ENCODE measurements at places on chromosomes 3 and 15. TPM values are rescaled to one million over a fixed set of nuclear protein-coding genes. Genes with fewer than 3 reads are reported as not detected.

DNA sequence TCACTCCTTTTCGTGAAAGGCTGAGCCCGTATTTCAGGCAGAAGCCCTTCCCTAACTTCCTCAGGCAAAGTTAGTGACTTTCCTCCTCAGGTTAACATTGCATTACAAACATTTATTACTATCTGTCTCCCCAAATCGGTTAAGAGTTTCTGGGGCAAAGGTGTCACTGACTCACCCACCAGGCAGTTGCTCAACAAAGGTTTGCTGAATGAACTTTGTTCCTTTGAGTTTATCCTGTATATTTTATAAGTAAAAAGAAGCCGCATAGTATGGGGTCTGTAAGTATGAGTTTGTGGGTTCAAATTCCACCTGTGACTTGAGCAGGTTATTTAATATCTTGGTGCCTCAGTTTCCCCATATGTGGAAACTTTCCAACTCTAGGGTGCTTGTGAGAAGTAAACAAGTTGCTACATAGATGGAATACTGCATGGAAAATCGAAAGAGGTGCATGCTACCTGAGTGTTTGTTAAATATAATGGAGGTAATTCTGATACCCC, 177.7 kb downstream of the THRB start:
- DNase-seq: peak; percentile 54
- H3K4me1 ChIP-seq: no peaks in the 10 kb centered on the region
- no peak overlapping the region for H3K4me3 ChIP-seq
- no peak overlapping the region for H3K27ac ChIP-seq
- no peaks in the 10 kb centered on the region for H3K36me3 ChIP-seq

GRCh38 chr3:13200946-13201345, 127.7 kb upstream of the IQSEC1 start:
- DNase-seq: peak; percentile 74
- no peak overlapping the region for H3K27ac ChIP-seq
- no peaks in the 10 kb centered on the region for H3K36me3 ChIP-seq
- H3K27me3 ChIP-seq: no peaks in the 10 kb centered on the region

GRCh38 chr15:66955871-66956585, 109.4 kb upstream of the SMAD3 start:
- peaks cover 5% of the 10 kb centered on the region for H3K27me3 ChIP-seq
- H3K27ac ChIP-seq: no peak overlapping the region
- DNase-seq: no peak
- H3K4me1 ChIP-seq: no peaks in the 10 kb centered on the region
- H3K36me3 ChIP-seq: no peaks in the 10 kb centered on the region
- no peak overlapping the region for H3K4me3 ChIP-seq

GRCh38 chr3:38154625-38155255, 10.6 kb upstream of the OXSR1 start:
- H3K27me3 ChIP-seq: no peaks in the 10 kb centered on the region
- H3K27ac ChIP-seq: no peak overlapping the region
- DNase-seq: no peak
- no peak overlapping the region for H3K4me3 ChIP-seq

DNA sequence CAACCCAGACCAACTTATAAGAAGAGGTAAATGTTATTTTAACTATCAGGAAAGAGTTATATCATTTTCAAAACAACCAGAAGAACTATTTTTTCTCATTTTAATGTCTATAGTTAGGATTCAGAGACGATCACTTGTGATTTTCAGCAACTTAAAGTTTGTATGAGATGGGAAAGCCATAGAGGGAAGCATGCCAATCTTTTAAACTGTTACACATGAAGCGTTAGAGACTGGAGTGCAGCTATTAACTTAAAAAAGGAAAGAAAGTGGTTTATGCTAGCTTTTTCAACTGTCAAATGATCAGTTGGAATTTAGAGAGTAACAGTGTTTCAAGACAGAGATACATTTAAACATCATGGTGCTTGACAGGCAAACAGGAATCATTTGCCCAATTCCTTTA, 91.7 kb upstream of the LPP start:
- H3K36me3 ChIP-seq: no peaks in the 10 kb centered on the region
- H3K27me3 ChIP-seq: peaks cover 4% of the 10 kb centered on the region
- H3K4me3 ChIP-seq: no peak overlapping the region
- no peaks in the 10 kb centered on the region for H3K4me1 ChIP-seq

- no peaks in the 10 kb centered on the region for H3K27me3 ChIP-seq
- H3K27ac ChIP-seq: peak overlapping the region; percentile 74
- DNase-seq: peak; percentile 58
- peaks cover 94% of the 10 kb centered on the region for H3K4me1 ChIP-seq
- H3K36me3 ChIP-seq: no peaks in the 10 kb centered on the region
Measured at GRCh38 chr3:157129803-157130466, 30.0 kb downstream of the CCNL1 start.

DNA sequence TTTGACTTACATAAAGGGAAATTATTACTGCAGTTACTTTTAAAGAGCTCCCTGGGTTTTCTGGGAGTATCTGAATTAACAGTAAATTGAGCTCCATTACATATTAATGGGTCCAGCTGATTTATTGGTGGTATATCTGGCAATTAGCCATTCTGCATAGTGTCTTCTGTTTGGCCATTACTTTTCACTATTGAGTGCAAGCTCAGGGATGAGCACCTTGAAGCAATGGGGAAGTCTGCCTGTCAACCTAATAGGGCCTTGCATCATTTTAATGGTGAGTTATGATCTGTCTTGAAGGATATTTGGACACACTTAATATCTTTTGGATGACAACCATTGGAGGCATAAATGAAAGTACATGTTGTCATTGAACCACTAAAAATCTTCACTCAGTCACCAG, 73.8 kb downstream of the MFSD1 start:
- no peak overlapping the region for H3K4me3 ChIP-seq
- H3K4me1 ChIP-seq: no peaks in the 10 kb centered on the region
- no peak overlapping the region for H3K27ac ChIP-seq
- no peak for DNase-seq
- H3K36me3 ChIP-seq: no peaks in the 10 kb centered on the region
- no peaks in the 10 kb centered on the region for H3K27me3 ChIP-seq

DNA sequence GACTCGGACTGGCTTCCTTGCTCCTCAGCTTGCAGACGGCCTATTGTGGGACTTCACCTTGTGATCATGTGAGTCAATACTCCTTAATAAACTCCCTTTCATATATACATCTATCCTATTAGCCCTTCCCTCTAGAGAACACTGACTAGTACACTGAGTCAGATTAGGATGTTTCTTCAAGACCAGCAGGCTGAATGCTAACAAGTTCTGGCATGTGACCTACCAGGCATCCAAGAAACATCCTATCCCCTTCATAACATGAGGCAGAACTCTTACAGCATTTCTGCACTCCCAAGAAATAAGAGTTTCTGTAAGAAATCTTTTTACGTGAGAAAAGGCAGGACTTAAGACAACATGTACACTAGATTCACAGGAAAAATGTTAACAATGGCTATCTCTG, 9.3 kb downstream of the CFAP92 start:
- H3K4me3 ChIP-seq: no peak overlapping the region
- no peaks in the 10 kb centered on the region for H3K36me3 ChIP-seq
- H3K27me3 ChIP-seq: no peaks in the 10 kb centered on the region
- no peak for DNase-seq
- no peaks in the 10 kb centered on the region for H3K4me1 ChIP-seq
- no peak overlapping the region for H3K27ac ChIP-seq

GRCh38 chr3:49723296-49723627, 489 bp downstream of the GMPPB start:
- peak; percentile 43 for DNase-seq
- peaks cover 16% of the 10 kb centered on the region for H3K36me3 ChIP-seq
- peak overlapping the region; percentile 59 for H3K4me3 ChIP-seq
- H3K27ac ChIP-seq: peak overlapping the region; percentile 80
- no peaks in the 10 kb centered on the region for H3K27me3 ChIP-seq

DNA sequence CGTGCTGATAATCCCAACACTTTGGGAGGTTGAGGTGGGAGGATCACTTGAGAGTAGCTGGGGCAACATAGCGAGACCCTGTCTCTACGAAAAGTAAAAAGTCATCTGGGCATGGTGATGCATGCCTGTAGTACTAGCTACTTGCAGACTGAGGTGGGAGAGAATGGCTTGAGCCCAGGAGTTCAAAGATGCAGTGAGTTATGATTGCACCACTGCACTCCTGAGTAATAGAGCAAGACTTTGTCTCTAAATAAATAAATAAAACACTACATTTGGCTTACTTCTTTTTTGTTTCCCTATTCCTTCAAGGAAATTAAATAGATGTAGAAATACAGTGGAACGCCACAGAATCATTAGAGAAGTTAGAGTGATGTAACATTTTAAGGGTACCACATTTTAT, 20.1 kb upstream of the LDHAL6B start:
- peak; percentile 29 for DNase-seq
- no peaks in the 10 kb centered on the region for H3K4me1 ChIP-seq
- H3K27me3 ChIP-seq: no peaks in the 10 kb centered on the region
- no peaks in the 10 kb centered on the region for H3K36me3 ChIP-seq

DNA sequence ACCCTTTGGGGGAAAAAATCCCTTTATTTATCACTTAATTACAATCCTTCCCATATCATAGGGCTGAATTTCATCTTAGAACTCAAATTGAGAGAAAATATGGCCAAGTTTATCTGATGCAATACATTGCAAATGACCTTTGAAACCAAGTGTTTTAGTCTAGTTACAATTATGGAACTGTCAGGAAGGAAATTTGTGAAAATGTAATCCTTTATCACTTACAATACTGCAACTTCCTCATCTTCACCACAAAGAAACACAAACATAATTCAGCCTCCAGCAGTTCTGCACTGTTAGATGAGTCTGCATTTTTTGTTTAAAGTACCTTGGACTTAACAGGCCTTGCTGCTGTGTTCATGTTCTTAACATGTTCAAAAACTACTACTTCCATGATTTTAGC, 4.6 kb downstream of the CCPG1 start:
- no peak for DNase-seq
- H3K4me3 ChIP-seq: no peak overlapping the region
- H3K36me3 ChIP-seq: peaks cover 3% of the 10 kb centered on the region

GRCh38 chr3:38004415-38005075, 14.0 kb downstream of the VILL start:
- no peak overlapping the region for H3K4me3 ChIP-seq
- DNase-seq: peak; percentile 77
- H3K27ac ChIP-seq: no peak overlapping the region
- H3K4me1 ChIP-seq: no peaks in the 10 kb centered on the region
- no peaks in the 10 kb centered on the region for H3K36me3 ChIP-seq
- no peaks in the 10 kb centered on the region for H3K27me3 ChIP-seq

GRCh38 chr3:20097015-20097414, 56.8 kb downstream of the KAT2B start:
- H3K27me3 ChIP-seq: no peaks in the 10 kb centered on the region
- H3K4me1 ChIP-seq: no peaks in the 10 kb centered on the region
- no peaks in the 10 kb centered on the region for H3K36me3 ChIP-seq
- no peak overlapping the region for H3K4me3 ChIP-seq

DNA sequence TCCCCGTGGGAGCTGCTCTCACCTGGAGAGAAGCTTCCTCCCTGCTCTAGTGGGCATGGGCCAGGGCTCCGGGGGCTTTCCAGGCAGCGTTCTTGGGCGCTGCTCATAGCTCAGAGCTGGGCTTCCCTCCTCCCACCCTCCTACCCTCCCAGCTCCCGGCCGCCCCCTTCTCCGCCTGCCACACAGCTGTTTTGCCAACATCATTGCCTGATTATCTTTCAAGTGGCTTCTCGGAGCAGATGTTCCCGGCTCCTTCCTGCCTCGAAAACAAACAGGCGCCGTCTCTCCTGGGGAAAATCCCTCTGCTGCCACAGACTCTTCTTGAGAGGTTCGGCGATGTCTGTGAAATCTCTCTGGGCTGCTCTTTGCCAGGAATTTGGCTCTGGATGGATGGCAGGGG, 195.6 kb downstream of the RPLP1 start:
- DNase-seq: peak; percentile 3
- no peak overlapping the region for H3K27ac ChIP-seq

DNA sequence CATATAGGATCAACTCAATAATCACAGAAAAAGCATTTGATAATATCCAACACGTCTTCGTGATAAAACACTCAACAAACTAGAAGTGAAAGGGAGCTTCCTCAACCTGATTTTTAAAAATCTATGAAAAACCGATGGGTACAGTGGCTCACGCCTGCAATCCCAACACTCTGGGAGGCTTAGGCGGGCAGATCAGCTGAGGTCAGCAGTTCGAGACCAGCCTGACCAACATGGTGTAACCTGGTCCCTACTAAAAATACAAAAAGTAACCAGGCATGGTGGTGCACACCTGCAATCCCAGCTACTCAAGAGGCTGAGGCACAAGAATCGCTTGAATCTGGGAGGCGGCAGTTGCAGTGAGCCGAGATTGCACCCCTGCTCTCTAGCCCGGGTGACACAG, 2.2 kb upstream of the MFGE8 start:
- H3K4me3 ChIP-seq: no peak overlapping the region
- H3K4me1 ChIP-seq: peaks cover 12% of the 10 kb centered on the region
- no peak overlapping the region for H3K27ac ChIP-seq
- H3K27me3 ChIP-seq: no peaks in the 10 kb centered on the region
- DNase-seq: no peak
- H3K36me3 ChIP-seq: no peaks in the 10 kb centered on the region

- H3K36me3 ChIP-seq: no peaks in the 10 kb centered on the region
- DNase-seq: no peak
Measured at GRCh38 chr3:61927332-61927731, 366.0 kb downstream of the PTPRG start.

DNA sequence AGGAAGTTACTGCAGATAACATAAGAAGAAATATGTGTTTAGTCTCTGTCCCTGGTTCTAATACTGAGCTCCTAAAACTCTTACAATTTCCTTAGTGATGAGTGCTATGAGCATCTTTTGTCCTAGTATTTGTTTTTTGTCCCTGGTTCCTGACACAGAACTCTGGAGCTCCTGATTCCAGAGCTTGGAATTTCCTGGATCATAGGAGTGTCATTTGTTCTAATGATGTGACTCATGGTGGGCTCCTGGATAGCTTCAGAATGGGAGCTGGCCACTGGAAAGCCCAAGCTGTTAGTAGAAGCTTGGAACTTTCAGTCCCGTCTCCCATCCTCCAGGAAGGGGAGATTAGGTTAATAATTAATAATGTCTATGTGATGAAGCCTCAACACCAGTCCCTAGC, 98.2 kb downstream of the CNTN6 start:
- no peak for DNase-seq
- no peaks in the 10 kb centered on the region for H3K36me3 ChIP-seq
- no peak overlapping the region for H3K4me3 ChIP-seq
- no peaks in the 10 kb centered on the region for H3K4me1 ChIP-seq
- peaks cover 100% of the 10 kb centered on the region for H3K27me3 ChIP-seq
- H3K27ac ChIP-seq: no peak overlapping the region

DNA sequence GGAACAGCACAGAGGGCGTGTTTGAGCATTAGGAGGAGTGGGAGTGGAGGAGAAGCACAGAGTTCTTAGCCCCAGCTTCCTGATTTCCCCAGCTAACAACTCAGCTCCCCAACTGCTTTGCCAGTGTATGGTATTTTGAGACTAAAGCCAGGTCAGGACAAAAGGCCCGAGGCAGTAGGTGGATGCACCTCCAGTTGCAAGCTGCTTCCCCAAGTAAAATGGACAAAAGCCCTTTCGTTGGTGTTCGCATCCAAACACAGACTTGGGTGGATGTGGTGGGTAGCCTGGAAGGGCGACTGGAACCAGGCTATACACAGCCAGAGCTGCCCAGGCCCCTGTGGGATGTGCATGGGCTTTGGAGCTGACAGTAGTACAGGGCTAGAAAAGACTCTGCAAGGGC, 12.3 kb upstream of the EHD4 start:
- DNase-seq: no peak
- H3K36me3 ChIP-seq: no peaks in the 10 kb centered on the region
- peaks cover 9% of the 10 kb centered on the region for H3K4me1 ChIP-seq

GRCh38 chr3:158640646-158641045, 3.7 kb upstream of the GFM1 start:
- DNase-seq: no peak
- H3K27ac ChIP-seq: no peak overlapping the region
- H3K4me1 ChIP-seq: peaks cover 5% of the 10 kb centered on the region

The TRH gene
- 111 TPM for total RNA-seq

The RASGRP1 gene
- total RNA-seq: 4.5 TPM

The GTF2E1 gene
- total RNA-seq: 22.1 TPM

The ASB14 gene
- not detected for total RNA-seq

The NANOGP8 gene
- not detected for total RNA-seq

The C2CD4A gene
- total RNA-seq: not detected
